Vagina (tissue), 2 donors: ENCODE measurements at places on chromosomes 5 and 9.

- no peak for DNase-seq
Observed at GRCh38 chr5:39867923-39868322, 443.1 kb upstream of the DAB2 start.

DNA sequence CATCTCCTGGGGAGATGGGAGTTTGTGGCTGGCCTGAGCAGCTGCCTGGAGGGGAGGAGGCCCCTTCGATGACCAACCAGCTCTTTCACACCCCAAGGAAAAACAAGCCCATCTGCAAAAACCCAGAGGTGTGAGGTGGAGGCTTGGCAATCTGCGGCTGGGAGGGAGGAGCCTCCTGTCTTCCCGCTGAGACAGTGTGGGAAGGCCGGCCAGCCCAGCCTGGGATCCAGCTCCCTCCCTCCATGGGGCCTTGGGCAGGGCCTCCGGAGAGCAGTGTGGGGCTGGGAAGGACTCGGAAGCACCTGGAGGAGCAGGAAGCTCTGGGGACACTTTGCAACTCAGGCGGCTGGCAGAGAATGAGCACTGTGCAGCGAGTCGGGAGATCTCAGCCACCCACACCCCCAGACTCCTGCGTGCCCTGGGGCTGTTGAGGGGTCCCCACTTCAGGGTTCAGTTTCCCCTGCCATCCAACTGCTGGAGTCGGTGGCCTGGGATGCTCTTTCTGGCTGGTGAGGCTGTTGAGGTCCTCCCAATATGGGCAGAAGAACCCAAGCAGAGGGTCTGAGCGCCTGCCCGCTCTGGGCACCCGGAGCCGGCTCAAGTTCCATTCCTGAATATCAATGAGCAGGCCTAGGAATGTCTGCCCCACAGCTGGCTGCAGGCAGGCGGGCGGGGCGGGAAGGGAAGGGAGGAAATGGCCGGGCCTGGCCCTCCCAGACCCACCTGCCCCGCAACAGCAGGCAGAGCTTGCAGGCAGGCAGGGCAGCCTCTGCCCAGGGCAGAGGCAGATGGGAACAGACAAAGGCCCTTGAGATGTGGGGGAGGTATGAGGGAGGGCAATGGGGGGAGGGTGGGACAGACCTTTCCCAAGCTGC lies 101.1 kb downstream of the FGF18 start:
- no peak for DNase-seq

DNA sequence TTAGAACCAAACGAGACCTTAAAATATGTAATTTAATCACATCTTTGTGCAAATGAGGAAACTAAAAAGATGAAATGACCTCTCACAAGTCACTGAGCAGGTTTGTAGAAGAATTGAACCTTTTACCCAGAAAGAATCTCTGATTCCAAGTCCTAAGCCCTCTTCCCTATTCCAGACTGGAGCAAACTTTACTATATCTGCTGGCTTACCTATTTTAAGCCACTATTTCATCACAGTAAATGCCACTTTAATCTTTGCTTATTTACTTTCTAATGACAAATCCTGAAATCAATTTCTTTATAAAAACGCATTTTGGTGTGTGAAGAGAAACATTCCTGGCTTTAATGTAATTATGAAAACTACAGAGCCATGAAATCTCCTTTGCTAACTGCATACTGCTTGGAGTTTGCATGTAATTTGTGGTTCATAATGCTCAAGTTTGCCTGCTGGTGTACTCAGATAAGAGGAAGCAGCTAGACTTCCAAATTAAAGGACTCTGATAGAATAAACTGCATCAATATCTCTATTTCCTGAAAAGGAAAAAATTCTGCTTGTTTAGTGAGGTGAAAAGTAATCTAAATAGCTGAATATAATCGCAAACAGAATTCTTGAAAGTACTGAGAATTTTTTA lies 121.2 kb downstream of the RAB3C start:
- no peak for DNase-seq

DNA sequence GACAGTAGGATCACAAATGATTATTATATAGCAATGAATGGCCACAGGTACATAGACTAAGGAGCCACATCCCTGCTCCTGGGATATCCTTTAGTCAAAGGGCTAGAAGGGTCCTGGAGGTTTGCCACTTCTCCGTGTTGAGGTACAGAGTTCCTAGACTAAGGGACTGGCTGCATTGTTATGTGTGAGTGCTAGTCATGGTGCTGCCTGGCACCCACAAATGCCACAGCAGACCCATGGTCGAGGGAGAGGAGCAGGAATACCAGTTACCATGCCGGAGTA lies 47.4 kb downstream of the EXOSC2 start:
- no peak for DNase-seq

DNA sequence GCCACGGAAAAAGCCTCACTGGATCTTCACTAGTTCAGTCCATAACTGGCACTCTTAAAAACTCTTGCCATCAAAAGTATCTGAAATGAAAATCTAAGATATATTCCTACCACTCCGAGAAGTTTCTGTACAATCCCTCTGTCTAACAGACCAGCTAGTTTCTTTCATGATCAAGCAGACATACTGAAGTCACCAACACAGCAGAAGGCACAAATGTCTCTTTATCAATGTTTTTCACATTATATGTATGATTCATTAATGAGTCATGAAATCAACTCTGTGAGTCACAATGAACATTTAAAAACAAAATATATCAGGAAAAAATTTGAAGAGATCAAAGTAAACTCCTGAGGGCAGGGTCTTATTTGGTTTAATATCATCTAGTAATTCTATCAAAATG lies 50.8 kb downstream of the F2R start:
- no peak for DNase-seq

DNA sequence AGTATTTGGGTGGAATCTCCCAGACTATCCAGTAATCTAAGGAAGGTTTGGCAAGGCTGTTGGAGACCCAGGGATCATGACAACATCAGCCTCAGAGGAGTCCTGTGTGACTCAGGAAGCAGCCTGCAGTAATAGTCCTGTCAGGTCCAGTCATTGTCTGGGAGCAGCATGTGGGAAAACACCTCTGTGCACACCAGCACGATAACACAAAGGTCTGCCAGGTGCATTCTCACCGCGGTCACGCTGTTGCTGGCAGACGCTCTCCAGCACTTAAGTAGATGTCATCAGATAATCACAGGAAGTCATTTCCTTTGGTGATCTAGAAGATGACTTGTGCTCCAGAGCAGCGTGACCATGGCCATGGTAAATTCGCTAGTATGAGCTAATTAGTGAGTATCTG lies 99.2 kb upstream of the IQGAP2 start:
- no peak for DNase-seq

GRCh38 chr9:123548741-123549545 lies 192.9 kb downstream of the CRB2 start:
- DNase-seq, result no peak

DNA sequence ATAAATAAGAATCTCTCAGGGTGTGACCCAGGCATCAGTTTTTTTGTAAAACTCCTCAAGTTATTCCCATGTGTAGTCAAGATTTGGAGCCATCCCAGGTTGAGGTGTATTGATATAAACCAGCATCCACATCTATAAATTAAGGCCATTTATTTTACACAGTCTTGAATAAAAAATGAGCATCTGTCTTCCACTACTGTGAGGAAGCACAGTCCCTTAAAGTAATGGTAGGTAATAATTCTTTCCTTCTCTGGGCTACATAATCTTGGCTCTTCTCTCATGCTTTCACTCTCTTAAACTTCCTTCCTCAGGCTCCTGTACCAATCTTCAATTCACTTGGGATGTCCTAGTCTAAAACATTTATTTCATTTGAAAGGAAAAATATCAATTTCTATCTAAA lies 110.3 kb downstream of the PDE4D start:
- no peak for DNase-seq

GRCh38 chr5:91865915-91866314 lies 482.8 kb upstream of the ARRDC3 start:
- DNase-seq, result no peak

- DNase-seq, result no peak
Observed at GRCh38 chr9:127201071-127201541, 63.5 kb upstream of the GARNL3 start.

- no peak for DNase-seq
Observed at GRCh38 chr9:27473111-27473529, 51.0 kb upstream of the IFNK start.

- DNase-seq, result no peak
Observed at GRCh38 chr9:117101008-117101407, 313.8 kb downstream of the ASTN2 start.

DNA sequence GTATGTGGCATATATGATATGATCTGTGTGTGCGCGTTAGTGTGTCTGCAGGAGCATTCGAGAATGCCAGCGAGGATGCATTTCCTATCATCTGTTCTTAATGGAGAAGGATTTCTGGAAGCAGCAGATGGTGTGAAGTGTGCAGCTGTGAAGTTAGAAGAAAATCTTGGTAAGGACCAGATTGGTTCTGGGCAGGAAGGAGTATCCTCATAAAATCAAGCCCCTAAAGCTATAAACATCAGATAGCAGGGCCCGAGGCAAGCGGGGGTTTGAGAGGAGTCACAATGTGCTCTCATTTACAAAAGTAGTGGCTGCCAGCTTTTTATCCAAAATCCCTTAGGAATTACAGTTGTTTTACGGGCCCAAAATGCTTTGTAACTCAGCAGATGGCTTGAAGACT lies 40.0 kb downstream of the DAPK1 start:
- no peak for DNase-seq

- no peak for DNase-seq
Observed at GRCh38 chr5:65120371-65120967, 351.7 kb downstream of the CWC27 start.
